Activated CD4-positive, alpha-beta T cell treated with anti-CD3 and anti-CD28 coated beads, Interleukin-2, amount 50 U/mL, for 4 hours (primary cell): ENCODE measurements at places on chromosomes 7 and 10.

- DNase-seq: no peak
Observed at GRCh38 chr7:27513885-27514284, 148.8 kb downstream of the HIBADH start.

DNA sequence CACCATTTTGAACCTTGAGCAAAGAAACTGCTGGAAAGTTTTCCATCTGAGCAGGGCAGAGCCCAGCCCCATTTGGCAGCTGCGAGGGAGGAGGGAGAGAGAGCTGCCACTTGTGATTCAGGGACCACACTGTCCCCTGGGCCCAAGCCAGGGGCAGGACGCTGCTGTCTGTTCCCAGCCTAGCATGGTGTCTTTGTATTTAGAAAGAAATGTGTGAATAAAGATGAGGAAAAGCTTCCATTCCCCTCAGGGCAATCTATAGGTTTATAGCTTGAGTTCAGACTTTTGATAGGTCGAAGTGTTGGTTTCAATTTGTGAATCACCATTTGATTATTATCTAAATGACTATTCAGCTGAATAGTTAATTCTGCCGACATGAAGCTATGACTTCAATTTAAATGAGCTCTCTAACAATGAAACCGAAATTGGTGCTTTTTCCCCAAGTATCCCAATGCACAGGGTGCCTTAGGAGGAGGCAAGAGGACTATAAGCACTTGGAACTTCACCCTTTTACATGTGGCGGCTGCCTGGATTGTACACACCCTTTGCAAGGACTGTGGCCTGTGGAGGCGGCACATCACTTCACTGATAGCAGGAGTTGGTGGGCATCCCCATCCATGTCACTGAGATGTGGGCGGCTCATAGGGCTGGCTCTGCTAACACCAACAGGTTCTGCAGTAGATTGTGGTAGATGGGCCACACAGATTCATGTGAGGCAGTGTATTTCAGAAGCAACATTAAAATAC, 223.5 kb downstream of the CCDC3 start:
- DNase-seq: no peak

DNA sequence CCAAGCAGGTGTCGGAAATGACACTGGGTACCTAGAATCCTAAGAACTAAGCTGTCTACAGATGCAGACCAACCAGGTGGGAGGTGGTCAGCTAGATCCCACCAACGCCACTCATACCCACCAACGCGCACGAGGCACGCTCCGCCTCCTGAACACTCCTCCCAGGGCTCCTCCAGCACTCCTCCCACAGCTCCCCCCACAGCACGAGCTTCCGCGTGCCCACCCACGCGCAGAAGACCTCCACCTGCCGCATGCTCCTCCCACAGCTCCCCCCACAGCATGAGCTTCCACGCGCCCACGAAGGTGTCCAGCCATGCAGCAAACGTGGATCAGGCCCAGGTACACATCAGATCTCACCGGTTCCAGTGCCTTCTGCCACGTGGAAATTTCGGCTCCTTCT, 196.0 kb downstream of the MAD1L1 start:
- no peak for DNase-seq

- no peak for DNase-seq
Observed at GRCh38 chr7:39609113-39609934, 14.0 kb upstream of the RALA start.

DNA sequence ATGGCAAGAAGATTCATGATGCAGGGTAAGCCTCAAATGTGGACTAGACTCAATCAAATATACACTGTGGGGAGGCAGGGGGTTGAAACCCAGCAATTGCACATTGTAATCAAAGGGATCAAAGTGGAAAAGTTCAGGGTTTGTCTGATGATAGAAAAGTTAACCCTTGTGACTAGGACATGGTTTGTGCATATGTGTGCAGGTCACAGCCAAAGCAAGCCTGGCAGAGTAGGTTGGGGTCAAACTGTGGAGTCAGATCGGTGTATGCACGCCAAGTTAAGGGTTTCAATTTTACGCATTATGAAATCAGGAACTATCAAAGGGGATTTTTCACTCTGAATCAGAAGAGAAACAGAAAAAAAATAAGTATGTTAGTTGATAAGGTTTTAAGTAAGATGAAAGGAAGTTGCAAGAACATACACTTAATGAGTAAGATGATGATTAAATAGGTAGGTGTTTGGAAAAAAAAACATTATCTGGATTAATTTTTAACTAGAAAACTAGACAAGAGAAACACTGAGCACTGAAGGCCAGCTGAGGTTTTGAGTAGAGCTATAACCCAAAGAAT, 188.3 kb downstream of the DGKB start:
- DNase-seq: no peak

- DNase-seq: no peak
Observed at GRCh38 chr10:943334-944033, 12.0 kb upstream of the LARP4B start.

GRCh38 chr10:105952153-105952552, 1212.4 kb downstream of the SORCS1 start:
- no peak for DNase-seq

- DNase-seq: no peak
Observed at GRCh38 chr10:88113657-88114272, 250.3 kb downstream of the PTEN start.

DNA sequence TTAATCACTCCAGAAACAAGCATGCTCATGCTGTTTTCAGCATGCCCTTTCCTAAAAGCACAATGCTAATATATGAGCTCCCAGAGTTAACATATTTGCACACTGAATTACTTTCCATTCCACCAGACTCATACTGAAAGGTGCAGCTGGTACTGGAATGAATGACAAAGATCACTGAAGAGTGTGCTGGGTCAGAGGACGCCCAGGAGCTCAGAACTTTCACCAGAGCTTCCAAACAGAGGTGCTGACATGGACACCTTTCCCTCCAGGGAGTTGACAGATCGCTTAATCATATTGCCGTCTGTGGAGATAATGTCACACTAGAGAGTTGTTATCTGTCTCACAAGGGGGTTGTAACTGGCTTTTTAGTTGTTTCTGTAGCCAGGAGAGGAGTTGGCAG, 292.9 kb downstream of the LHFPL3 start:
- DNase-seq: no peak

- no peak for DNase-seq
Observed at GRCh38 chr7:117830422-117830954, 42.8 kb downstream of the CTTNBP2 start.

DNA sequence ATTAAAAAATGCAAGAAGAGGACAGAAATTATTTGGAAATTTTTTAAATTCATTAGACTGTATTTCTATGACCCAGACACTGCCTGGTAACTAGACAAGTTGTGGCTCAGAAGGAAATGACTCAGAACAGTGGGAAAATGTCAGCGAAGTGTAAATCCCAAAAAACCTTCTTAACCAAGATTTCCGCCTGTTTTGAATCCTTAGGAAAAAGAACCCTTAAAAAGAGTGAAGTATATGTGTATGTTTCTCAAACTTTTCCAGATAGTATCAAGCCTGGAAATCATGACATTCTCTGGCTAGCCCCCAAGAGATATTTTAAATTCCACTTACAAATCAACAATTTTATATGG, 42.7 kb upstream of the PLXNA4 start:
- no peak for DNase-seq

DNA sequence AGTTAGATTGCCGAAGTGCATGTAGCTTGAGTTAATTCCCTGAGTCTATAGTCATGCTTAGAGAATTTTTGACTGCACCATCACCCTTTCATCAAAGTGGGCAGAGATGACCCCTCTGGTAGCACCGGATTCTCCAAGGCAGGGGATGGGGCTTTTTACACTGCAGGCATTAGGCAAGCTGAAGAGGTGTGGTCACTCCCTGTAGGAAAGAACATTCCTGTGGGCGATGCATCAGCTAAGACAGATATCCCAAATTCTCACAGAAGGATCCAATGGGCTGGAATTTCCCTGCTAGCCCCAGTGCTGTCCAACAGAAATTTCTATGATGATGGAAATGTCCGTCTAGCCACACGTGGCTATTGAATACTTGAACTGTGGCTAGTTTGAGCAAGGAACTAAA, 118.2 kb downstream of the ADAM12 start:
- no peak for DNase-seq

DNA sequence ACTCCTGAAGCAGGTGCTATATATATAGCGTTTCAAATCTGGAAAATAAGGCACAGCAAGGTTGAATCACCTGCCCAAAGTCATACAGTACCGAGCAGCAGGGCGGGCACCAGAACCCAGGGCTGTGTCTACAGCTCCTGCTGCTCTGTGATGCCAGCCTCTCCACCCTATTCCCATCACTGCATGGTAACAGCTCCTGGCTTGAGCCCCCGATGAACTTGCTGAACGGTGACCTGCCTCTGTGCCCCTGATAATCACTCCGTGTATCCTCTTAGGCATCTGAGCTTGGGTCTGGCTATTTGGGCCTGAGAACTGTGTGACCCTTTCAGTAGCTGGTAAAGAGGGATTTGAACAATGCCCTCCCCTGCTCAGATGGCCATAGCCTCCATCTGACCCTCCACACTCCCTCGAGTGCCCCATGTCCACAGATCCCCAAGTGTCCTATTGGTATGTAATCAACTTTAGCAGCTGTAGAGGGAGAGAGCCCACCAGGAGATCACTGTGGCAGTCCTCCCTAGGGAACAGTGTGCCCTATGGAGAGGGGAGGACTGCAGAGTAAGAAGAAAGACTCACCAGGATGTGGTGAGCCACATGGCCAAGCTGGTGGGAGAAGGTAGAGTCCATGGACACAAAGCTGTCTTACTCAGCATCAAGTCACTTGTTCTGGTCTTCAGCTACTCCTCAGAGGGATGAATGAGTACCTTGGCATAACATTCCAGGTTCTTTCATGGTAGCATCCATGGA, 1.1 kb upstream of the ARHGAP22 start:
- no peak for DNase-seq

GRCh38 chr10:52322323-52322722, 8.2 kb downstream of the DKK1 start:
- DNase-seq: no peak
